ENCODE measurements at places on chromosomes 6 and 20. TPM values are rescaled to one million over a fixed set of nuclear protein-coding genes. Genes with fewer than 3 reads are reported as not detected.

Gene TMEM200A
- 1.3 TPM for total RNA-seq

DNA sequence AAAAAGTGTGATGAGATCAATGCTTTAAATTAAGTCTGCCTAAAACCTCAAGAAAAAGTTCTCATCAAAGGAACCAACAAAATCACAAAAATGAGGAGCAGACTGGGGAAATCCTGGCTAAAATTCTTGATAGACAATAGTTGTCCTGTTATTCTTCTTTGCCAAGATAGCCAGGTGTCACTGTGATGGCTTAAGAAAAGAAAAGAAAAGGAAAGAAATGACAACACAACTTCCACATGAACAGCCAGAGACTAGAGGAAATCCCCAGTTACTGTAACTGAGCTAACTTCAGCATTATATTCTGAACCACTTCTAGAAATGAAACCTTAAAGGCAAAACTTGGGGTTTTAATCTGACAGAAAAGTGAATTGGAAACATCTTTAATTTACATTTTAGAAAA is 129.6 kb downstream of the CD24 start:
- no peak overlapping the region for H3K4me3 ChIP-seq
- H3K27me3 ChIP-seq, result peaks cover 18% of the 10 kb centered on the region
- peaks cover 4% of the 10 kb centered on the region for H3K4me1 ChIP-seq
- H3K36me3 ChIP-seq, result no peaks in the 10 kb centered on the region
- H3K27ac ChIP-seq, result no peak overlapping the region

GRCh38 chr6:28402197-28402596 is 2.6 kb upstream of the ZSCAN12 start:
- H3K4me1 ChIP-seq, result peaks cover 37% of the 10 kb centered on the region
- H3K4me3 ChIP-seq, result no peak overlapping the region
- no peak overlapping the region for H3K27ac ChIP-seq
- peaks cover 16% of the 10 kb centered on the region for H3K36me3 ChIP-seq

DNA sequence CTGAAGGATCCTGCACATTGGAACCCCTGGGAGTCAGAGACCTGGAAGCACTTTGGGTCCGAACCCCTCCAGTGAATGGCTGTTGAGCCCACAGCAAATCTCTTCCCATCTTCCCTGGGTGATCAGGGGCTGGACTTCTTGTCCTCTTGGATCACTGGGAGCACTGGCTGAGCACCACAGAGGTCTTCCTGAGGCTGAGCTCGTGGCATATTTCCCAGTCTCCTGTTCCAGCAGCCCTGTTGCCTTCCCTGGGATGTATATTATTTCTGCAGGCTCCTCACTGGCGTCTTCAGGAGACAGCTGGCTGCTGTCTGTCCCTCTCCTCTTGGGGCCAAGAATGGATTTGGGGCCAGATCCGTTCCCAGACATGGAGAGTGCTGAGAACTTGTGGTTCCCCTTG is 43.4 kb downstream of the PTK7 start:
- H3K27me3 ChIP-seq, result peaks cover 2% of the 10 kb centered on the region
- no peak overlapping the region for H3K27ac ChIP-seq
- DNase-seq, result no peak
- H3K4me1 ChIP-seq, result no peaks in the 10 kb centered on the region
- H3K4me3 ChIP-seq, result no peak overlapping the region

DNA sequence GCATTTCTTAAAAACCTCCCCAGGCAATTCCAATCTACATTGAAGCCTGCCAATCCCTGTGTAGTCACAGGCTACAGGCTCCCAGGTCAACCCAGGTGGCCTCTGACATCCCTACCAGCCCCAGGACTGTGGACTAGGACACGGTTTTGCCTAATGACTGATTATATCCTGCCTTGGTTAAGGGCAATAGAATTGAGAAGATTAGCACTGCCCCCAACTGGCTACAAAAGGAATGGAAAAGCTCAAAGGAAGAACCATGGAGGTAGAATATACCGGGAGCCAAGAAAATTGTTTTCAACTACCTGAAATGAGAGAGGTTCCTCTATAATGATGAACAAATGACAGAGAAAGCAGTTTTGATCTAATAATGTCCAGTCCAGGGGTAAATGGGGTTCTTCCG is 421.1 kb upstream of the AGPAT4 start:
- H3K27me3 ChIP-seq, result peaks cover 2% of the 10 kb centered on the region
- no peak overlapping the region for H3K27ac ChIP-seq
- DNase-seq, result peak; percentile 60
- no peaks in the 10 kb centered on the region for H3K36me3 ChIP-seq

Measured in activated CD4-positive, alpha-beta T cell treated with anti-CD3 and anti-CD28 coated beads, Interleukin-2, amount 10 ng/mL, durations not matched to agents 24 days and 14 days (primary cell).